ENCODE measurements at places on chromosomes 16 and 17.
A peak's percentile ranks its signal among the peaks of the same experiment; 100 is the strongest.

DNA sequence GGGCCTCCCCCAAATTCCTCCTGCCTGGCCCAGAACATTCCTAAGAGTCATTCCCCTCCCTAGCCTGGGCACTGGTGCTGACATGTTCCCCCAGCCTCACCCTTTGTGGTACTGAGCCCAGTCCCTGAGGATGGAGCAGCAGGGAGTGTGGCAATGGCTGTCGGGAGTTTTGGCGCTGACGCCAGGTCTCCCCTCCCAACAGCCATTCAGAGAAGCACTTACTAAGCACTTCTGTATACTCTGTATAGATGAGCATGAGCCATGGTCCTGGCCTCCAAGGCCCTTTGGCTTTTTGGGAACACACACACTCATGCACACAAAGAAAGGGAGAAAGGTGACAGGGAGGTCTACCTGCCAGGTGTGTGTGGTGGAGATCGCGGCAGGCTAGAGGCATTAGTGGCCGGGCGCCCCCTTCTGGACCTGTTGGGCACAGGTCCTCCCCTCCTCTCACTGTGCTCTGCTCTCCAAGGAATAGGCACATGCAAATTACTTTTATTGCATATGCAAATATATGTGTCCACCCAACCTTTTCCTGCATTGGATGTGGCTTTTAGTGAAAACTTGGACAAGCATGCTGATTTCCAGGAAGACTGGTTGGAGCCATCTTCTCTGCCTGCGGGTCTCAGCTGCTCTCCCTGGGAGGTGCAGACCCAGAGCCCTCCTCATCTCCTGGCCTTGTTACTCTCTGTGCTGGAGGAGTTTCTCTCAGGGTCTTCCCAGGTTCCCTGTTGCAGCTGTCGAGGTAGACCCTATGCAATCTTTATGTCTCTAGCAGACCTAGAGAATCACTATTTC is 17.4 kb upstream of the C17orf107 start:
- DNase-seq: no peak

GRCh38 chr16:57770361-57770760 is 31.9 kb downstream of the KIFC3 start:
- peak; percentile 64 for DNase-seq

GRCh38 chr17:50221864-50222545 is 20.6 kb upstream of the COL1A1 start:
- DNase-seq: peak; percentile 92

DNA sequence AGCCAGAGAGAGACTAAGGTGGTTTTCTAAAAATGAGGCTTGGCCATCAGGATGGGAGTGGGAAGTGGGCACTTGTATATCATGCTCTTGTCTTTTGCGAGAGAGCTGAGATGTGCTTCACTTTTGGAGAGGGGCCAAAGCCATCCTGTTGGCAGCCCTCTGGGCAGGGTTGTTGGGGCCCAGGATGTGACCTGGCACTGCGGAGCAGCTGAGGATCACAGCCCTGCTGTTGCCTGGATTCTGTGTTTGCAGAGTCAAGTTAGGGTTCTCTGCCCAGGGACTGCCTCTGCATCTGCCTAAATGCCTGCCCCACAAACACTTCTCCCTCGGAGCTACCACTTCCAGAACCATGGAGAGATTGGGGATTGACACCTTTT is 71.2 kb downstream of the PLD6 start:
- DNase-seq: no peak

GRCh38 chr17:65085397-65085796 is 28.9 kb upstream of the GNA13 start:
- DNase-seq: peak; percentile 26

- no peak for DNase-seq
Observed at GRCh38 chr16:4367393-4367856, 4.2 kb upstream of the VASN start.

Data from aorta (tissue), 5 donors.